Thymus (tissue), 14 donors: ENCODE measurements at places on chromosomes 12 and 14. TPM values are rescaled to one million over a fixed set of nuclear protein-coding genes. Genes with fewer than 3 reads are reported as not detected.

- H3K4me3 ChIP-seq: no peak overlapping the region
- H3K4me1 ChIP-seq: no peaks in the 10 kb centered on the region
- H3K27me3 ChIP-seq: no peaks in the 10 kb centered on the region
- H3K36me3 ChIP-seq: peaks cover 27% of the 10 kb centered on the region
- DNase-seq: no peak
- no peak overlapping the region for H3K27ac ChIP-seq
Observed at GRCh38 chr12:111692575-111693210, 6.8 kb downstream of the ACAD10 start.

DNA sequence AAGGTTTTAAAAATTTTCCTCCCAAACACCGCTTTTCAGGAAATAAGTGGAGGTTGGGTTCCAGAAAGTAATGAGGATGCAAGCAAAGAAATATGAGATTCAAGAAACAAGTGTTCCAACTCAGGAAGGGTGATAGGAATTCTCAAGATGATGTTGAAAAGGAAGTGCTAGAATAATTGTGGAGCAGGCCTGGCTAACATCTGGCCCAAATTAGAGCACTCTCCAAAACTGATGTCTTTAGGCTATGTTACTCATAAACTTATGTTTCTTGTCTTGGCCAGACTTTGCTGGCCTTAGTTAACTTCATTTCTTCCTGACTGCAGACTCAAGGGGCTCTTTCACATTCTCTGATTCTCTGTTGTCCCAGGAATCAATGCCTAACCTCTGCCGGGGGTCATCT lies 116.3 kb downstream of the TMTC3 start:
- H3K27me3 ChIP-seq: no peaks in the 10 kb centered on the region
- no peak overlapping the region for H3K27ac ChIP-seq
- H3K36me3 ChIP-seq: no peaks in the 10 kb centered on the region
- no peaks in the 10 kb centered on the region for H3K4me1 ChIP-seq
- DNase-seq: no peak

Gene TAS2R13
- total RNA-seq: 0.52 TPM

Gene PIANP
- total RNA-seq: 0.09 TPM

Gene FZD10
- 0.57 TPM for total RNA-seq

Gene LMO3
- 12.7 TPM for total RNA-seq
